Heart left ventricle (tissue), 16 donors: ENCODE measurements at places on chromosomes 5 and 9.

GRCh38 chr9:134600836-134601638 lies 40.6 kb upstream of the COL5A1 start:
- no peak overlapping the region for H3K4me3 ChIP-seq
- H3K27ac ChIP-seq = no peak overlapping the region
- DNase-seq = no peak
- no peaks in the 10 kb centered on the region for H3K36me3 ChIP-seq

- H3K27me3 ChIP-seq = no peaks in the 10 kb centered on the region
- DNase-seq = no peak
- no peak overlapping the region for H3K27ac ChIP-seq
- no peak overlapping the region for H3K4me3 ChIP-seq
Observed at GRCh38 chr5:33311893-33312292, 128.9 kb upstream of the TARS1 start.

GRCh38 chr9:34505370-34506120 lies 17.2 kb downstream of the ENHO start:
- peaks cover under 1% of the 10 kb centered on the region for H3K27me3 ChIP-seq
- no peak for DNase-seq
- H3K36me3 ChIP-seq = no peaks in the 10 kb centered on the region
- no peak overlapping the region for H3K27ac ChIP-seq

GRCh38 chr5:106292654-106293053 lies 1378.1 kb downstream of the EFNA5 start:
- no peaks in the 10 kb centered on the region for H3K4me1 ChIP-seq
- no peaks in the 10 kb centered on the region for H3K36me3 ChIP-seq
- H3K4me3 ChIP-seq = no peak overlapping the region
- DNase-seq = no peak

- H3K4me3 ChIP-seq = no peak overlapping the region
- DNase-seq = no peak
- H3K27ac ChIP-seq = no peak overlapping the region
- no peaks in the 10 kb centered on the region for H3K4me1 ChIP-seq
- H3K27me3 ChIP-seq = no peaks in the 10 kb centered on the region
Observed at GRCh38 chr9:119337573-119337972, 31.7 kb downstream of the BRINP1 start.

GRCh38 chr5:157519579-157520253 lies 55.9 kb downstream of the ADAM19 start:
- H3K27ac ChIP-seq = no peak overlapping the region
- peaks cover 36% of the 10 kb centered on the region for H3K36me3 ChIP-seq
- H3K27me3 ChIP-seq = no peaks in the 10 kb centered on the region
- no peak for DNase-seq
- H3K4me3 ChIP-seq = no peak overlapping the region
- H3K4me1 ChIP-seq = peaks cover 34% of the 10 kb centered on the region

- H3K36me3 ChIP-seq = no peaks in the 10 kb centered on the region
- H3K27ac ChIP-seq = no peak overlapping the region
- peak; percentile 45 for DNase-seq
Observed at GRCh38 chr5:132065351-132065937, 5.0 kb downstream of the IL3 start.

- no peaks in the 10 kb centered on the region for H3K36me3 ChIP-seq
- no peaks in the 10 kb centered on the region for H3K27me3 ChIP-seq
- H3K27ac ChIP-seq = peak overlapping the region; percentile 63
Observed at GRCh38 chr9:136105398-136106135, 10.5 kb upstream of the NACC2 start.

DNA sequence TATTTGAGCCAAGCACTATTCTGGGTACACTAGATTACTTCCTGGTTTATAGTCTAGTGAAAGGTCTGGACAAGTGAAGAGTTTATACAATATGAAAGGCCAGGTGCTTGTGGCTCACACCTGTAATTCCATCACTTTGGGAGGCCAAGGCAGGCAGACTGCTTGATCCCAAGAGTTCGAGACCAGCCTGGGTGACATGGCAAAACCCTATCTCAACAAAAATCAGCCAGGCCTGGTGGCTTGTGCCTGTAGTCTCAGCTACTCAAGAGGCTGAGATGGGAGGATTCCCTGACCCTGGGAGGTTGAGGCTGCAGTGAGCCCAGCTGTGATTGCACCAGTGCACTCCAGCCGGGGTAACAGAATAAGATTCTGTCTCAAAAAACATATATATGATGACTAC lies 9.5 kb upstream of the TXNDC15 start:
- no peak overlapping the region for H3K4me3 ChIP-seq
- no peaks in the 10 kb centered on the region for H3K27me3 ChIP-seq
- DNase-seq = no peak
- H3K36me3 ChIP-seq = peaks cover 24% of the 10 kb centered on the region
- no peaks in the 10 kb centered on the region for H3K4me1 ChIP-seq

GRCh38 chr5:73295447-73295846 lies 122.5 kb downstream of the TMEM174 start:
- no peak overlapping the region for H3K4me3 ChIP-seq
- H3K27ac ChIP-seq = no peak overlapping the region
- peaks cover 70% of the 10 kb centered on the region for H3K27me3 ChIP-seq
- H3K4me1 ChIP-seq = peaks cover 7% of the 10 kb centered on the region
- H3K36me3 ChIP-seq = no peaks in the 10 kb centered on the region

DNA sequence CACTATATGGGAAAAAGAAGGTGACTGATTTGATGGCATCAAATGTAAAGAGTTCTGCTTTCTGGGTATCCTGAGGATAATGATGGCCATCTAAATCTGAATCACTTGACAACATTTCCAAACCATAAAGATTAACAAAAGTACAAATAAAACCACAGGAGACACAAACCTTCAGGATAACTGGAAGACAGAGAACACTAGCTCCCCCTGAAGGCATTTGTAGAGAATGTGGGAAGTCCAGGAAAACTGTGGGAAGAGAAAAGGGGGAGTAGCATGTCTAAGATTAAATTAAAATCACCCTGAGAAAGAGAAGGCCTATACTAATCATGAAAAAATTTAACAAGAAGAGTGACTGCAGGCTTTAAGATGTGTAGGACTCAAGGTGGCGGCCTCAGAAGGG lies 116.2 kb downstream of the PRELID2 start:
- no peaks in the 10 kb centered on the region for H3K4me1 ChIP-seq
- H3K36me3 ChIP-seq = no peaks in the 10 kb centered on the region
- H3K4me3 ChIP-seq = no peak overlapping the region
- no peaks in the 10 kb centered on the region for H3K27me3 ChIP-seq
- DNase-seq = no peak
- no peak overlapping the region for H3K27ac ChIP-seq

DNA sequence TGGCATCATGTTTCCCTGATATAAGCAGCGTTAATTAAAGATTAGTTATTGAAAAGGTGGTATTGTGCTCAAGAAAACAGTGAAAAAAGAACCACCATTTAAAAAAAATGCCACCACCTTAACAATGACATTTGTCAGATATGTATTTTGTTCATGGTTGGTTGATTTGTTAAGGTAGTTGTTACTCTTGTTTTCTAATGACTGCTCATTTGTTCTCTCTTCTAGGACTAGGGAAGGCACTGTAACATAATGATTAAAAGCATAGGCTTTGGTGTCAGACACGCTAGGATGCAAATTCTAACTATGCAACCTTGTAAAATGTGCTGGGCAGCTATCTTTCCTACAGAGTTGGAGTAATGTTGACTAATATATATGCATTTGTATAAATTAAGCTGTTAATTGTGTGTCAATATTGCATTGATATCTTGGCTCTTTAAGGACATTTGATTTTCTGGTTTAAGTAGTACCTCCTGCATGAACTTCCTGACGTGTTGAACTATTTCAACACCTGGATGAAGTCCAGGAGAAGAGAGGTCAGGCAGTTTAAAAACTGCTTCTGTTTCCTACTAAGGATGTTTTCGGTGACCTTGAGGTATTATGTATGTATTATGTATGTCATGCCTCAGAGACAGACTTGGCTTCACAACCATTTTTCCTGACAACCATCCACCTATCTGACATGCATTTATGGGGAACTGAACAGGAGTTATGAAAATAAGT lies 77.8 kb downstream of the MUSK start:
- no peaks in the 10 kb centered on the region for H3K27me3 ChIP-seq
- DNase-seq = no peak

DNA sequence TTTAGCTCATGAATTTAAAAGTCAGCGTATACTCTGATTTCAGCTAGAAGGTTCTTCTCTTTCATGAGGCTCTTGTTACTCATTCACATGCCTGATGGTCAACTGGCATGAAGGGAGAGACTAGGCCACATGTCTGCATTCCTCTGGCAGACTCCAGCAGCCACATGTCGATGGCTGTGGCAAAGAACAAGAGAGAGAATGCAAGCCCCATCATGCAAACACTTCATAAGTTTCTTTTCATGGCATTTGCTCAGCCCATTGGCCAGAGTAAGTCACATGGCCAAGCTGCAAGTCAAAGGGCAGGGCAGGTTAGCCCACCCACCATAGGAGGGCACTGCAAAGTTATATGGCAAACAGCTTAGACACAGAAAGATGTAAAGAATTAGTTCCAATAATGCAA lies 5.4 kb downstream of the KCNV2 start:
- H3K27ac ChIP-seq = no peak overlapping the region
- no peaks in the 10 kb centered on the region for H3K36me3 ChIP-seq
- DNase-seq = no peak
- H3K4me3 ChIP-seq = no peak overlapping the region
- H3K27me3 ChIP-seq = no peaks in the 10 kb centered on the region

GRCh38 chr9:6498982-6499381 lies 86.0 kb downstream of the UHRF2 start:
- no peak overlapping the region for H3K27ac ChIP-seq
- H3K4me3 ChIP-seq = no peak overlapping the region
- peaks cover 88% of the 10 kb centered on the region for H3K36me3 ChIP-seq
- H3K27me3 ChIP-seq = no peaks in the 10 kb centered on the region

DNA sequence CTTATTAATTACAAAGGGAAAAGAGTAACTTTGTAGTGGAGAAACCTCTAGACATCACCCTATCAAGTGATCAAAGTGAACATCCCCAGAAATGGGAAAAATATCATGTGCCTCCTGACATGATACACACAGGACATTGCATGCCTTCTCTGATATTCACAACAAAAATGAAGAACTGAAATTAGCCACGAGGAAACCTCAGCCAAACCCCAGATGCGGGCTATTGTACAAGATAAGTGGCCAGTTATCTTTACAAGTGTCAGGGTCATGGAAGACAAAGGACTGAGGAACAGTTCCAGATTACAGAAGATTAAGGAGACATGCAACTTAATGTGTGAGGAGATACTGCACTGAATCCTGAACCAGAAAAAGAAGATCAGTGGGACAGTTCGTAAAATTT lies 23.8 kb upstream of the NPM1 start:
- no peak overlapping the region for H3K4me3 ChIP-seq
- no peaks in the 10 kb centered on the region for H3K4me1 ChIP-seq
- no peak for DNase-seq
- no peak overlapping the region for H3K27ac ChIP-seq

DNA sequence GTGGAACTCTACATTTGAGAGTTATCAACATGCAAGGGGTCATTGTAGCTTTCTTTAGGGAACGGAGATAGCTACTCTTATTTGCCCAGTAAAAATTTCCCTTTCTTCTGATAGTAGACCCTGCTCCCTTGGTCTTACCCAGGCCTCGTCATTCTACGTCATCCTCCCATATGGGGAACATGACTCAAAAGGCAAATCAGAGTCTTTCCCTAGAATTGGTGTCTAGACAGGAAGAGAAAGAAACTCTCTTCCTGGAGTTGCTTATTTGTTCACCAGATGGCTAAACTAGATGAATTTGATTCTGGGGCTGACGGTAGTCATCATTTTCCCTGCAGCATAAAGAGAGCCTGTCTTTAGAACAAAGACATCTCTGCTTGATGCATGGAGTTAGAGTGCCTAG lies 12.2 kb upstream of the SLC38A9 start:
- H3K4me1 ChIP-seq = no peaks in the 10 kb centered on the region
- H3K36me3 ChIP-seq = no peaks in the 10 kb centered on the region
- H3K27me3 ChIP-seq = no peaks in the 10 kb centered on the region
- no peak for DNase-seq
- no peak overlapping the region for H3K27ac ChIP-seq

DNA sequence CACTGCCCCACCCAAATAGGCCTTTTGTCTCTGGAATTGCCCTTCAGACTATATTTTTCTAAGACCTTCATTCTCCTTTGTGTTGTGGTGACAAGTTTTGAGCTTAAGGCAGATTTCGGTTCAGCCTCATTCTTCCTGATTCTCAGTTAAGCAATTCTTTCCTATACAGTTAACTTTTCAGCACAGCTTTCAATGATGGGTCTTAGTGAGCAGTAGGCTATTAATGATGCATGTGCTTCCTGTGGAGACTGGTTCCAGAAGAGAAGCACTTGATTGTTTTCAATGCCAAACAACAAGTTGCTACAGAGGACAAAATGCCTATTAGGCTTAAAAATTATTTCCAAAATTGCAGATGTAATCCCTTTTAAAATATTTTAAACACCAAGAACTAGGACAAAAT lies 47.7 kb upstream of the TLX3 start:
- no peaks in the 10 kb centered on the region for H3K36me3 ChIP-seq
- H3K4me1 ChIP-seq = no peaks in the 10 kb centered on the region
- DNase-seq = no peak
- H3K4me3 ChIP-seq = no peak overlapping the region

DNA sequence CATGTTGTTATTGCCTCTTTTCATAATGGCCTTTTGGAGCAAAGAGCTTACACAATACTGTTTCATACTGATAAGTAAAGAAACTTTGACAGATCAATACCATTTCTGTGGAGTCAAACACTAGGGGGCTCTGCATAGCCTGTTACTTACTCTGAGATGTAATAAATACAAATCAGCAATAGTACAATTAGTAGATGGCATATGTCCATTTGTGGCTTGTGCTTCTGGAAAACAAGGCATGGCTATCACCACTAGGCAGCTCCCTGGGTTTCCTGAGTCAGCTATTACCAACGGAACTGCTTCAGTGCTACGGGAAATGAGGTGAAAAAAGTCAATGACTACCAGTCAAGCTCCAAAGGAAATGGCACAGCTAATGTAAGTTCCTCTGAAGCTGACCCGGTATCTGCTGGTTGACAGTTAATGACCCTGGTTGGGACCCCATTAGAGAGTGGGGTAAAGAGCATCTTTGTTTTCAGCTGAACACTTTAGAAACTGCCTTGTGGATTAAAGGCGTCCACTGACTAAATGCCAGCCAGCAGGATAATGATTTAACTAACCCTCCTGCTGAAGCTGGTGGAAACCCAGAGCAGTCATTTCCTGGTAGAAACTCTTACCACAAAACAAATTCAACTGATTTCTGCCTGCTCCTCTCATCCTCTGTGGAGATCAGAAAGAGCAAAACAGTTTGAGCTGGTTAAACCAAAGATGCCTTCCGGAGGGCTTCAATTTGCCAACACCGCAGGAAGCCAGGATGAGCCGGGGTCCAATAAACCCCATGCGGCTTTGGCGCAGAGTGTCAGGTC lies 69.0 kb upstream of the FAM169A start:
- H3K4me1 ChIP-seq = no peaks in the 10 kb centered on the region
- no peak for DNase-seq
- H3K27ac ChIP-seq = no peak overlapping the region
- no peak overlapping the region for H3K4me3 ChIP-seq
- H3K27me3 ChIP-seq = peaks cover 10% of the 10 kb centered on the region

GRCh38 chr9:90631964-90632363 lies 10.7 kb downstream of the DIRAS2 start:
- no peak overlapping the region for H3K27ac ChIP-seq
- no peaks in the 10 kb centered on the region for H3K36me3 ChIP-seq
- peaks cover 4% of the 10 kb centered on the region for H3K27me3 ChIP-seq
- DNase-seq = no peak
- H3K4me3 ChIP-seq = no peak overlapping the region
